ENCODE measurements at places on chromosomes 4 and X.

- no peak for DNase-seq
These were observed 201.6 kb downstream of the STIM2 start for GRCh38 chr4:27062256-27062655.

GRCh38 chr4:60757986-60758680, 442.0 kb upstream of the ADGRL3 start:
- peak; percentile 59 for DNase-seq

- peak; percentile 57 for DNase-seq
These were observed 39.4 kb upstream of the NDP start for GRCh38 chrX:44012484-44013096.

DNA sequence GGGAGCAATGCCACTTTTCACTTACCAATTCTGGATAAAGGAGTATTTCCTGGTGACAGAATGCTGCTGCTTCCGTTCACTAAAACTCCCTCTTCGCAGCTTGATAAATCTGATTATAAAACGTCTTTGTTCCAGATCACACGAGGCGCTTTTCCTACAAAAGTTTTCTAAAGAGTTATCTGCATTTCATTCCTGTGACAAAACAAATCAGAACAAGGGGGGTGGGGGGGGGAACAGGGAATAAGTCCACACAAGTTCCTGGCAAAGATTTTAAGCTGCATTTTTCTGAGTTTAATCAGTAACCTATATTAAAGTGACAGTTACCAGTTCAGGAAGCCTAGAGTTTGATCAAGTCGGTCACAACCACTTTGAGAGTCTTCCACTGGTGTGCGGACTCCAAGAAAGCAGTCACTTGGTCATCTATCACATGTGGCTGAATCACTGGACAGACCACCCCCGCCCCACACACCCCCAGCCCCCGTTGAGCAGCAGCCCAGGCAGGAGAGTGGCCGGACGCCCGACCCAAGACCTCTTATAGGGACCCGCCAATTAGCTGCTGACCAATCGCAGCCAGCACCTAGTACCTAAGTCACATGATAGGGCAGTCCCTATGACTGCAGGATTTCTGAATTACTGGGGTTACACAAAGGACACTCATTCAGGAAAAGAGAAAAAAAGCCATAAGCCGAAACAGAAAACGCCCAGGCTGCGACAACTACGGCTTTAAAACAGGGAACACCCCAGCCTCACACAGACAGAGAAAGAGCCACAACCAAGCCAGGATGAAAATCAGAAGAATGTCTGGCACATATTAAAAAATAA, 569.3 kb upstream of the DIPK2B start:
- DNase-seq: peak; percentile 93

DNA sequence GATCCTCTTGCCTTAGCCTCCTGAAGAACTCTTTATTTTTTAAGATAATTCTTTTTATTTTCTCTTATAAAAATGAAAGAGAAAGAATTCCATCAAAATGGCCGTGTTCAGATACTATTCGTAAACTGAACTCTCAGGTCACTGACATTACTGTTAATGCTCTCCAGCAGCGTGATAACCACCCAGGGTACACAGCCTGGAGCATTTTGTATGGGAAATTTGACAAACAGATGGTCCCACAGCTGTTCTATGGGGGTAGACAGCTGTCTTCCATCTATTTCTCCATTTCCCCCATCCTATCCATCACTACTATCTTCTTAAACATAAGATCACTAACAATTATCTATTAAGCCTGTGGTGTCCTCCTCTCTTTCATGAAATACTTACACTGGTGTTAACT, 47.8 kb downstream of the SYNPO2 start:
- DNase-seq: no peak

GRCh38 chr4:42460043-42460442, 62.8 kb downstream of the SHISA3 start:
- no peak for DNase-seq

DNA sequence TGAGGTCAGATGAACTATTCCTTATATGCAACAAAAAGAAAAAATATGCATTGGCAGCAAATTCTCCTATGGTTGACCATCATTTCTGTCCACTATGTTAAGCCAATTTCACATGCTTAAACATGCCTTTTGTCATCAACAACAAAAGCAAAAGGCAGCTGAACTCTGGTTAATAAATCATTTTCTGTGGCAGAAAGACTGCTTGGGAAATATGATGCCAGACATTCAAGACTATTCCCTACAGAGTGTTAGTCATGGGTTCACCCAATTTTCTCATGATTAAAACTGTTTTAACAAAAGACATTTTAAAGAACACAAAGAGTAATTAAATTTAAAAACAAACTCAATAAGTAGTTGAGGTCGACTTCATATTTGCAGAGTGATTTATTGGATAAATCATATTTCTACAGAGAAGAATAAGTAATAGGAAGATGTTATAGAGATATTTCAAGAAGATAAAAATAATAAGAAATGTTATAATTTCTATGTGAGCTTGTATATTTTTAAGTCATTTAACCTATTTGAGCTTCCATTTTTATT, 890.6 kb downstream of the STPG2 start:
- DNase-seq: no peak

- no peak for DNase-seq
These were observed 135.4 kb upstream of the RBPJ start for GRCh38 chr4:26185436-26185835.

DNA sequence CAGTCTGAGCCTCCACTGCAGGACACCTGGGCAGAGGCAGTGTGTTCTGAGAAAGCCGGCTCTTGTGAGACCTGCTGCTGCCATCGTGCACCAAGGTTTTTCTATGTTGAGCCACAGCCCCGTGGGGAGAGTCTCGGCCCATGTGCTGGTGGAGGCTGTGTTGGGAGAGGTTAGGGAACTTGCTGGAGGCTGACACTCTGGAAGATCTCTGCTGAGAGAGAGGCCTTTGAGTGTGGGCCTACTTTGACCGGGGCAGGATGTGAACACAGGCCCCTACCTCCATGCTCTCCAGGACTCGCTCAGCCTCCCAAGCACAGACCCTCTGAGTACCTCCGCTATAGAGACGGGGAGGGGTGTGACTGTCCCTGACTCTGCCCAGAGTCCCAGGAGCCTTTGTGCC, 1.3 kb upstream of the S100P start:
- no peak for DNase-seq

DNA sequence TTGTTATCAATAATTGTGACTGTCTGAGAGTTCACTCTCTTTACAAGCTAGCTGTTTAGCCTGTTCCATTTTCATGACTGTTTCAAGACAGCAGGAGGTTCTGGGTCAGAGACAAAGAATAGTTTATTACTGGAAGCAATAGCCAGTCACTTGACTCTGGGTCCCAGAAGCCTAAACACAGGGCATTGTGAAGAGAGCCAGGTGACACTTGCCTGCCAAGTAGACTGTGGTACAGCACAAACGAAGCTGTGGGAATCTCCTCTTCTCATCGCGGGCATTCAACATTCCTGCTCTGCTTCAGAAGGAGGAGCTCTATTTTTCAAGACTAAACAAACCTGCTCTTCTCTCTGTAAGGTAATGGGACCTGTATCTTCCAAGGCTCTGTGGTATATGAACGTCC, 485.1 kb downstream of the TRIML1 start:
- DNase-seq: no peak

- DNase-seq: no peak
These were observed 203.8 kb upstream of the PSAPL1 start for GRCh38 chr4:7638489-7638888.

DNA sequence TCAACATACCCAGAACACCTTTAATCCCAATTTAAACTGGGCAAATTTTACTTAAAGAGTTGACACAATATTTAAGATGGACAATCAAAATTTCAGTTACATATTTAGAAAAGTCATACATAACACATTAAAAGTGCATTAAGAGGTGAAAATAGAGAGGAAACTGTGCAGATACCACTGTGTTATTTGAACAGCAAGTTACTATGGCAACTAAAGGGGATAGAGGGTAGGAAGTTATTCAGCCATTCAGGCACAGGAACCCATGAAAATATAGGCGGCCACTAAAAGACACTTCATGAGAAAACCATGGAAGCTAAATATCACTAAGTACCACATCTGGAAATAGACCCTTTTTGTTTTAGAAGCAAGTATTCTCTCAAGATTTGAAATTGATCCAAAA, 75.1 kb downstream of the PDGFC start:
- DNase-seq: no peak

DNA sequence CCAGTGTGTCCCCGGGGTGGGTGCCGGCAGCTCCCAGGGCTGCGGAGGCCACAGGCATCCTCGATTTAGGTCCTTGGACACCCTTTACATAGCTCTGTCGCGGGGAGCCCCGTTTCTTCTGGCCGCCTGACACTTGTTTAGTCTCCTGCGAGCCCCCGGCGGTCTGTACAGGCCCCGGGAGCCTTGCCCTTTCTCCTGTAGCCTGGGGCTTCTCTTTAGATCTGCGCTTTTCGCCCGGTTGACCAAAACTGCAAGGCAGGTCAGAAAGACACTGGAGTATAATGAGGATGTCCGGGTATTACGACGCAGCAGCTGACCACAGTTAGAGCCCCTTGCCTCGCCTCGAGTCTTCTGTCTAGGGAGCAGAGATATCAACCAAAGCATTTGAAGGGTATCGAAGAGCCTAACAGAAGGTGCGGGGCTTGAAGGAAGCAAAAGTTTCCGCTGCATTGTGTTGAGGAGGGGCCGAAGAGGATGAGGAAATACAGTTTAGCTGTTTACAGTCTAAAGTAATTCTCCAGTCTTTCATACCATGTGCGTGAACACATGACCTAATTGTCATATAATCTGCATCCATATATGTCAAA, 479 bp downstream of the BRCC3 start:
- DNase-seq: no peak

DNA sequence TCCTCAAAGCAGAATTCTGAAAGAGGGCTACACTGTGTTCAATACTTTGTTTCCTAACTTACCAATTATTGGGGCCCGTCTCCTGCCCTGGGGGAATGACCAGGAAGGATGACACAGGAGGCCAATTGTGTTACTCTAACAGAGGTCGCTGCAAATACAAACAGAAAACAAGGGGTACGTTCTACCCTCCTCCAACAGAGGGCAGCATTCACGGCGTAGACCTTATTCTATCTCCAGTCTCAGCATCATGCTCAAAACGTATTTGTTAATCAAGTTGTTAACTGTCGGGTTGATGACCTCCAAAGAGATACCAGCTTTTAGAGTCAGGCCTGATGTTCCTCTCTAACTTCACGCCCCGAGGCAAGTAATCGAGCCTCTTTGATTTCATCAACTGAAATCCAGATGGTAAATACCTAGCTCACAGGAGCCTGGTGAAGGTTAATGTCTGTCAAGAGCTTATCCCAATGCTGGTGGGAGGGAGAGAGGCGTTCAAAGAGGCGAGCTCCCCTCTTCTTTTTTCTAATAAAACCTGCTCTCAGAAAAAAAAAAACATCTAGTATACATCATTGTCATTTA, 181.0 kb upstream of the KCNIP4 start:
- DNase-seq: peak; percentile 43

DNA sequence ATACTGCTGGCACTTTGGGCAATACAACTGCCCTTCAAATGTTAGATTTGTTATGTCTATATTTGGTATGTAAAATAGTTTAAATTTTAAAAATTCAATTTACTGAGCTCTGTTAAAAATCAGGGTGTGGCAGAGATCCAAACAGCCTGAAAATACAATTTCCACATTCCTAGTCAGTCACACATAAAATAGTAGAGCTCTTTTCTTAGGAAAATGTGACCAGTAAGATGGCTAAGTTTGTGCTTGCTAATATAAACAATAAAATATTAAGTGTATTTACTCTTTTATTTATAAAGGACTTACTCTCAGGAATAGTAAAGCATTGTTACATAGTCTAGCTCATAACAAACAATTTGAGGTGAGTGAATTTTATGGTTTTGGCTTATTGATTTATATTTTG, 200.2 kb downstream of the DKK2 start:
- DNase-seq: peak; percentile 2

- DNase-seq: no peak
These were observed 21.6 kb upstream of the CCNQ start for GRCh38 chrX:153620576-153620975.

- no peak for DNase-seq
These were observed 340.9 kb downstream of the CENPC start for GRCh38 chr4:67204441-67204840.

DNA sequence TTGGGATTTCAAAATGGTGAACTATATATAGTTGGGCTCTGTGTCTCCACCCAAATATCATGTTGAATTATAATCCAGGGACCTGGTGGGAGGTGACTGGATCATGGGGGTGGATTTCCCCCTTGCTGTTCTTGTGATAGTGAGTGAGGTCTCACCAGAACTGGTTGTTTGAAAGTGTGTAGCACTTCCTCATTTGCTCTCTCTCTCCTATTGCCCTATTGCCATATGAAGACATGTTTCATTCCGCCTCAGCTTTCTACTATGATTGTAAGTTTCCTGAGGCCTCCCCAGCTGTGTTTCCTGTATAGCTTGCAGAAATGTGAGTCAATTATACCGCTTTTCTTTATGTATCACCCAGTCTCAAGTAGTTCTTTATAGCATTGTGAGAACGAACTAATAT, 545.6 kb downstream of the TRAM1L1 start:
- DNase-seq: no peak

DNA sequence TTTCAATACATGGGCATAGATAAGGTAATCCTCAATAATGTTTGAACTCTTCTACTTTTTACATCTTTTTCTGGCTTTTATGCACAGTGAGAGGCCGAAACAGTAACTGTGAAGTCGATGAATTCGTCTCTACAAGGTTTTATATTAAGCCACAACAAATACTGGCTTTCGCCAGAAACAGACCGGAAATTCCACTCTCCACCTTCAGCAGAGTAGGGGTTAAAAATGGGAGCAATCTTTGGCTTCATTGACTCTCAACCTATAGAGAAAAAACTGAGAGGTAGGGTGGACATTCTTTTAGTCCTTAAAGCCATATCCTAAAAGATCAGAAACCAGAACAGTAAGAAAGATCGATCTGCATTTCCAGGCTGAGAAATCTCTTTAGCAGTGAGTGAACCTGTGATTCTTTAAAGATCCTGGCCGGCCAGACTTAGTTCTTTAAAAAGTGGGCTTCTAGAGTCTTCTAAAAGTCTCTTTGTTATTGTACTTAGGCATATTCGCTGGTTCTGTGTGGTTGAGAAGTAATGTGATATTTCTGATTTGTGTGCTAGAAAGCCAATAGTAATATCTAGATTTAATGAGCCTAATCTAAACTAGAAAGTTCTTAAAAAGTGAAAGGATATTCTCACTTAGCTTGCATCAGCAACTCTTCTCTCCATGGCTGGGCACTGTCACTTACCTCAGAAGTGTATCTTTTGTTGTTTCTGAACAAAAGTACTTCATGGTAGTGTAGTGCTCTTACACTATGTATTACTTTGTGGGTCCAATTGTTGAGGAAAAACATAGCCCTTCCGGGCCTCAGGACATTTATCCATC, 2.0 kb downstream of the HSPA4L start:
- no peak for DNase-seq
